Activated CD8-positive, alpha-beta memory T cell treated with anti-CD3 and anti-CD28 coated beads, Interleukin-2, amount 10 ng/mL, durations not matched to agents 7 days and 5 days (primary cell): ENCODE measurements at places on chromosomes 5 and 9. TPM values are rescaled to one million over a fixed set of nuclear protein-coding genes. Genes with fewer than 3 reads are reported as not detected.

GABBR2 gene
- total RNA-seq, result not detected

RAD1 gene
- total RNA-seq, result 33.2 TPM

OLFM1 gene
- total RNA-seq, result 0.30 TPM

LCN9 gene
- not detected for total RNA-seq

RRAGA gene
- 43.5 TPM for total RNA-seq

DNA sequence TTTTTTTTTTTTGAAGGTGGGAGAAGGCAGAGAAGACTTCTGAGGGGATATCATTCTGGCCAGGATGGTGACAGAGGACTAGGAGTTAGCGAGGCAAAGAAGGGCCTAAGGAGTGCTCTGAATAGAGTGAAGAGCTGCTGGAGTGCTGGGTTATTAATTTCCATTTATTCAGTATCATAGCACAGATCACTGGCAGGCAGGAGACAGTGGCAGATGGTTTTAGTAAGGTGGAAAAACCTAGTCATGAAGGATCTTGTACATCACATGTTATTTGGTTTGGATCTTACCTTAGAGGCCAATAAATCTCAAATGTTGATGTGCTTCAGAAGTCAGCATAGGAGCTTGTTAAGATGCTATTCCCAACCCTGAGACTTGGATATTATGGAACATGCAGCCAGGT, 165.5 kb downstream of the TTLL11 start:
- peaks cover 2% of the 10 kb centered on the region for H3K27me3 ChIP-seq
- H3K27ac ChIP-seq, result no peak overlapping the region
- H3K36me3 ChIP-seq, result no peaks in the 10 kb centered on the region
- no peak for DNase-seq
- H3K4me3 ChIP-seq, result no peak overlapping the region

DNA sequence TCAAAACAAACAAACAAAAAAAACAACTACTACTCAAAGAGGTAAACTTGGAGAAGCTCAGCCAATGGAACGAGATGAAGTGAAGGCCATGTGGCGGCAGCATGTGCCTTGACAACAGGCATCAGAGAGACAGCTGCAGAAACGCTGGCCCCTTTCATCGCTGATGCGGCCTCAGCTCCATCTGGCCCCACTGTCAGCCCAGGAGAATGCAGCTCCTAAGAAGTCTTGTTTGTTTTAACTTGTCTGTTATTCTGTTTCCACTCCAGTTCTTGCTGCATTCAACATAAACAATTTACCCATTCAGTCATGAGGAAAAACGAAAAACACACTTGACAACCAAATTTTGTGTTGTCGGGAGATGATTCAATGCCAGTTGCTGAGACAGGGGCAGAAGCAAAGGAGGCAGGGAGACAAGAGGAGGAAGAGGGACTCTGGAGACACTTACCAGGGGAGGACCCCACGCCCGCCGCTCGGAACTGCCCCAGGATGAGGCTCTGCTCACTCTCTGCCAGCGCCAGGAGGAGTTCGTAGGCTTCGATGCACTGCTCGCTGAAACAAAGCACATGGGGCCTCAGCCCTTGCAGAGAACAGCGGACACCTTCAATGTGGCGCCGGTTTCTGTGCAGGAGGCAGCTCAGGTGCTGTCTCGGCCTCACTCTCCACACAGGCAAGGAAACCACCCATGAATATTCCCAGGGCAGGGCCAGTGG, 91.2 kb downstream of the DCP2 start:
- H3K36me3 ChIP-seq, result peaks cover 4% of the 10 kb centered on the region
- DNase-seq, result peak; percentile 22
- peaks cover 7% of the 10 kb centered on the region for H3K4me1 ChIP-seq
- no peak overlapping the region for H3K27ac ChIP-seq
- no peak overlapping the region for H3K4me3 ChIP-seq
- no peaks in the 10 kb centered on the region for H3K27me3 ChIP-seq

DNA sequence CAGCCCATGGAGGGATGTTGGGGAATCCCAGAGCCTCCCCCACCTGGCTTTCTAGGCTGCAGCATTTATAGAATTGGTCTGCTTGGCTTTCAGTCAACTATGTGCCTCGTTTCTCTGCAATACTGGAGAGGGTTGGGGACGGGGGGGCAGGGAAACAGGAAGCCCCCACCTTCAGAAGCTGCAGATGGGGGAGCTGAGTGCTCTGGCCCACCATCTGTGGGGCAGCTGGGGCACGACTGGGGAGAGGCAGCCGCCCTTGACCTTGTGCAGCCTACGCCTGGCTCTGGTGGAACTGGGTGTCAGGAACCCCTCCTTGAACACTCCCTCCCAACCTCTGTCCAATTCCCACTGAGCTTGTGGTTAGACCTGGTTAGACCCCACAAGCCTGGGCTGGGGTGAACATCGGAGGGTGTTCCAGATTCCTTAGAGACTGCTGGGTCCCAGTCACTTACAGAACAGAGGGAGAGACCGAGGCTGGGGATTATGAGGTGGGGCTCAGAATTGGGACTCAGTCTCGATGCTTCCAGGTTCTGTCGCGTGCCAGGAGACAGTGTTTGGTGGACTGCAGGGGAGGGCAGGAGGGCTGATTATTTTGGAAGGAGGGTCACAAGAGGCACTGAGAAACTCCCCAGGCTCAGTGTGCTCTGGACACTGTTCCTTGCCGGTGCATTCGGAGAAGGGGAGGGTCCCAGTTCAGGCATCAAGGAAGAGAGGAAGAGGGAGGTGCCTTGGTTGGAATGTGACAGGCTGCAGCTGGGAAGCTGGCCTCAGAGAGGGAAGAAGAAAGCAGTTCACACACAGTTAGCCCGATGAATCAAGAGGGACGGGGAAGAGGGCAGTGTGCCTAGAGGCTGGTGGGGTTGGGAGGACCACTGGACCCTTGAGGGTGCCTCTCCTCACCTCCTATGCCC, 25.6 kb downstream of the COL27A1 start:
- DNase-seq, result no peak
- peaks cover 4% of the 10 kb centered on the region for H3K27me3 ChIP-seq
- no peak overlapping the region for H3K4me3 ChIP-seq
- H3K27ac ChIP-seq, result no peak overlapping the region
- H3K4me1 ChIP-seq, result no peaks in the 10 kb centered on the region

DNA sequence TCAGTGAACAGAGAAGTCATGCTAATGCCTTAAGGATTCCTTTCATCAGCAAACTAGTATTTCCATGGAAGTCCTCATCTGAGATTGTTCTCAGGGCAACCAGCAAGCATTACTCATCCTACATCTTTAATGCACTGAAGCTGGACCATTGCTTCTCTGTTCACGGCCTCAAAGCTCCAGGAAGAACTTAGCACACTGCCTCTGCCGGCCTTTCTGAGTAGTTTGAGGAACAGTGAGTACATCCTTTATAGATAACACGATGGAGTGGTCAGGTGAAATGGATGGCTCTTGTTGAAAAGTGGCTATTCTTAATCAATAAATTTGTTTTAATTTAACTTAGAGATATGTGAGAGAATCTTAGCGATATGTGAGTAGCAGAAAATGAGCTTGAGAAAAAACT, 35.8 kb downstream of the MEGF10 start:
- H3K36me3 ChIP-seq, result no peaks in the 10 kb centered on the region
- H3K4me1 ChIP-seq, result peaks cover 6% of the 10 kb centered on the region
- no peak overlapping the region for H3K4me3 ChIP-seq
- H3K27ac ChIP-seq, result no peak overlapping the region
- peaks cover 30% of the 10 kb centered on the region for H3K27me3 ChIP-seq

DNA sequence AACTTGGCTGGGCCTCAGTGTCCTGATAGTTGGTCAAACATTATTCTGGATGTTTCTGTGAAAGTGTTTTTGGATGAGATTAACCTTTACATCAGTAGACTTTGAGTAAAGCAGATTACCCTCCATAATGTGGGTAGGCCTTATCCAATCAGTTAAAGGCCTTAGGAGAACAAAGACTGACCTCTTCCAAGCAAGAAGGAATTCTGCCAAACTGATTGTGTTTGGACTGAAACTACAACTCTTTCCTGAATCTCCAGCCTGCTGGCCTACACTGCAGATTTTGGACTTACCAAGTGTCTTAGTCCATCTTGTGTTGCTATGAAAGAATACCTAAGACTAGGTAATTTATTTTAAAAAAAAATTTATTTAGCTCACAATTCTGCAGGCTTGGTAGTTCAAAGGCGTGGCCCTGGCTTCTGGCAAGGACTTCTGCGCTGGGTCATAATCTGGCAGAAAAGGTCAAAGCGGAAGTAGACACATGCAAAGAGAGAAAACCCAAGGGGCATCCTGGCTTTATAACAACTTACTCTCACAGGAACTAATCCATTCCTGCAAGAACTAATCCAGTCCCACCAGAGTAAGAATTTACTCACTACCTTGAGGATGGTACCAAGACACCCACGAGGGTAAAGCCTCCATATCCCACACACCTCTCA, 8.6 kb upstream of the ARHGEF37 start:
- H3K4me3 ChIP-seq, result no peak overlapping the region
- H3K4me1 ChIP-seq, result peaks cover 8% of the 10 kb centered on the region
- H3K36me3 ChIP-seq, result no peaks in the 10 kb centered on the region
- DNase-seq, result no peak
- H3K27me3 ChIP-seq, result no peaks in the 10 kb centered on the region

GRCh38 chr5:88558366-88558765, 289.7 kb upstream of the TMEM161B start:
- peaks cover 2% of the 10 kb centered on the region for H3K27me3 ChIP-seq
- no peak overlapping the region for H3K4me3 ChIP-seq

- no peaks in the 10 kb centered on the region for H3K36me3 ChIP-seq
- no peak for DNase-seq
- H3K27ac ChIP-seq, result no peak overlapping the region
- H3K4me1 ChIP-seq, result no peaks in the 10 kb centered on the region
- peaks cover 18% of the 10 kb centered on the region for H3K27me3 ChIP-seq
Measured at GRCh38 chr9:35287987-35288632, 126.3 kb downstream of the UNC13B start.

DNA sequence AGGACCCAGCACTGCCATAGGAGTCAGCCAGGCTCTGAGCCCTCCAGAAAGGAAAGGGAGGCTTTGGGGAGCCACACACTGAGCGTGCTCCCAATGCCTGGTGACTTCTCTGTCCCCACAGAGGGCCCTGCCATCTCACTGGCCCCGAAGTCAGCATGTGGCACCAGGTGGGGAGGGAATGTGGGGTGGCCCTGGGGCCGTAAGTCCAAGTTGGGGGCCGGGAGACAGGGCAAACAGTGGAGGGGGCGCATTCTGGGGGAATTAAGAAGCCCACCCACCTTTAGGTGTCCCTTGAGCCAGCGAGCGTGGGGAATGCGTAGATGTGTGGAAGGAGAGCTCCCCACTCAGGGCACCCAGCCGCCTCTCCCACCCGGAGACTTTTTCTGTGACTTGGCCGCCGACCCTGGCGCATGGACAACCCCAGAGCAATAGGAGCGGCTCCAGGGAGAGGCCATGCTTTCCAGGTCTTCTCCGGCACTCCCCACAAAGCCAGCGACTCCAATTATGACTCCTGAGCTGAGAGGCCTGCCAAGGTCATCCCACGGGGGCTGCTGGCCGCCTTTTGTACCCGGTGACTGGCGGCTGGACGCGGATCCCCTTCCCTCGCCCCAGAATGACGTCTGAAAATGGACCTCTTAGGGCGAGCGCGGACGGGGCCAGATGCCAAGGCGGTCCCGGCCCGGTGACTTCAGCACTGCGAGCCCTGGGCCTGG, 9.8 kb downstream of the IRX1 start:
- H3K27me3 ChIP-seq, result peaks cover 47% of the 10 kb centered on the region
- H3K27ac ChIP-seq, result no peak overlapping the region
- H3K4me3 ChIP-seq, result no peak overlapping the region
- H3K4me1 ChIP-seq, result no peaks in the 10 kb centered on the region
- peaks cover 6% of the 10 kb centered on the region for H3K36me3 ChIP-seq
